Stimulated activated CD4-positive, alpha-beta T cell treated with anti-CD3 and anti-CD28 coated beads, Interleukin-2, amount 100 ng/mL, for 24 hours (primary cell): ENCODE measurements at places on chromosomes 12 and 14.

DNA sequence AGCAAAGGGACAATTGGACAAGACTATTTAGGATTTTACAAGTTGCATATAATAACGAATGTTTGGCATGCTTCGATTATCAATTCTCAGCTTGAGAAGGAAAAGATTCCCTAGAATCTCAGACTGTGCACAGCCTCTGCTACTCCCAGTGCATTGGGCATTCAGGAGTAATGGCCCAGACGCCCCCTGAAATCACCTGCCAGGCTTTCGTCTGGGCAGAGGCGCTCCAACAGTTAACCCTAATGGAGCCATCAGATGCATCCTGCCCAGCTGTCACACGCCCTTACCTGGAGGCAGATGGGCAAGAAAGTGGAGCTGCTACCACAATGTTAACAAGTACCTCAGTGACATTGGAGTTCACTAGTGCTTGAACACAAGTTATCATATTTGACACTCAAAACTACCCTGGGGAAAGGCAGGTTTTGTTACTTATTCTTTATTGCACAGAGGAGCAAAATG, 927 bp upstream of the LRP6 start:
- DNase-seq = no peak

- DNase-seq = no peak
Observed at GRCh38 chr12:11949738-11950411, 120.9 kb upstream of the BCL2L14 start.

- DNase-seq = no peak
Observed at GRCh38 chr12:39406262-39406661, 36.7 kb downstream of the KIF21A start.

GRCh38 chr14:50039734-50040400, 76.5 kb downstream of the VCPKMT start:
- peak; percentile 27 for DNase-seq

- DNase-seq = no peak
Observed at GRCh38 chr14:99035268-99035667, 236.7 kb downstream of the BCL11B start.

- no peak for DNase-seq
Observed at GRCh38 chr12:28993720-28994119, 155.4 kb upstream of the FAR2 start.

DNA sequence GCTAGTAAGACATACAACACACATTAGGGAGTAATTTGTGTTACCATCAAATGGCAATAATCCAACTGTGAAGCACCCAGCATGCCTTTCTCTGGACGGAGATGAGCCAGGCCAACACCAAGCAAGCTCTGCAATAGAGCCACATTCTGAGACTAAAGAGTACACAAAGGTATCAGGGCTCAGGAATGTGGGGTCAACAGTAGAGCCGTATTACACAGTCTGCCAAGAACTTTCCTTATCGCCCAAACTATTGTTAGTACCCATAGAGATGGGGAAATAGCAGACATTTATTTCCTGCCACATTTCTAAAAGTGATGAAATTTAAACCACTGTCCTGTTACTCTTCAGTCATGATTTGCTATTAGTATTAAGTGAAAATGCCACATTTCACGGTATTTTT, 113.7 kb downstream of the BMP4 start:
- no peak for DNase-seq

DNA sequence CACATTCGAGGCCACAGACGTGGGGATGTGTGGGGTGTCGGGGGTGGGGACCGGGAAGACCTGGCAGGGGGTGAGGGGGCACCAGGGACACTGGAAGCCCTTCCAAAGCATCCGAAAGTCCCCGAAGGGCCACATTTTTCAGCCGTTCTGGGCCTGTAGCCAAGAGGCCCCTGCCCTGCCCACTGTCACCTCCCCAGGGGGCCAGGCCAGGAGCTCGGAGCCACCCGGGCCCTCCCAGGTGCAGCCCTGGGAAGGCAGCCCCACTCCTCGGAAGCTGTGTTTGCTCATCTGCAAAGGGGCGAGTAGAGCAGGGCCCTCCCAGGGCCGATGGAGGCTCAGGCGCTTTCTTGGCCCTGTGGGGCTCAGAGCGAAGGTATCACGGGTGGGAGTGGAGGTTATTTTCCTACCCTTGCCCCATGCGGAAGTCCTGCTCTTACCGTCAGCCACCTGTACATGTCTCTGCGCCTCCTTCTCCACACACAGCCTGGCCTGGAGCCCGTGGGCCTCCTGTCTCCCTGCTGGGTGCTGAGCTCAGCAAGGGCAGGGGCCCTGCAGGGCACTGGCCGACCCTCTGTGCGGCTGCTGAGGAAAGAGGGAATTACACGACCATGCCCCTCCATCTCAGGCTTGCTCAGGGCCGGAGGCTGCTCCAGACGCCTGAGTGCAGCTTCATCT, 27.2 kb downstream of the NOC4L start:
- DNase-seq = no peak

- DNase-seq = no peak
Observed at GRCh38 chr12:132601171-132601883, 9.1 kb downstream of the LRCOL1 start.

DNA sequence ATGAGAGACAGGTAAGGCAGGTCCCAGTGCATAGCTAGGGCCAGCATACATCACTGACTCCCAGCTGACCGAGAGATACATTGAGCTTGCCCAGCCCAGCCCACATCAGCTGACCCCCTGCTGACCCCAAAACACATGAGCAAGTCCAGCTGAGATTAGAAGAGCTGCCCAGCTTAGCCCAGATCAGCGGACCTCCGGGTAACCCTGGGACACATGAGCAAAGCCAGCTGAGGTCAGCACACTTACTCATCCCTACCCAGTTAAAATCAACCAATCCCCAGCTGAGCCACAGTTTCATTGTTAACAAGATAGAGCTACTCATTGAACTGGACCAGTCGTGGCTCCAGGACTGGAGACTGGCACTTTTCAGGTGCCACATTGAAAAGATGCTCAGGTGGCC, 21.8 kb upstream of the FBXO34 start:
- no peak for DNase-seq

DNA sequence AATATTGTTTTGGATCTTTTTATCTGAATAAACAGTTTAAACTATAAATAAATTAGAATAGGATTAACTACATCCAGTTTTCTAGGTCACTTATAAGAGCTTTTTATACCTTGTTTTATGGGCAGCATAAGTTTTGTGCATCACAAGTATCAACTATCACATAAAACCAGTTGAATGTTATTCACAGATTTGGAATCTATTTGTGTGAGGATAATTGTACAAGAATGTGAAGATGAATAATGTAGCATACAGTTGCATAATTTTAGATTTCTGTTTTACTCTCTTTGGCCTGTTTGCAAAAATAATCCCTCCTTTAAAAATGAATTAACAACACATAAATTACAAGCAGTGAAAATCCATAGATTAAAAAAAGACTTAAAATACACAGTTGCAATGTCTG, 88.8 kb downstream of the SCFD1 start:
- no peak for DNase-seq

DNA sequence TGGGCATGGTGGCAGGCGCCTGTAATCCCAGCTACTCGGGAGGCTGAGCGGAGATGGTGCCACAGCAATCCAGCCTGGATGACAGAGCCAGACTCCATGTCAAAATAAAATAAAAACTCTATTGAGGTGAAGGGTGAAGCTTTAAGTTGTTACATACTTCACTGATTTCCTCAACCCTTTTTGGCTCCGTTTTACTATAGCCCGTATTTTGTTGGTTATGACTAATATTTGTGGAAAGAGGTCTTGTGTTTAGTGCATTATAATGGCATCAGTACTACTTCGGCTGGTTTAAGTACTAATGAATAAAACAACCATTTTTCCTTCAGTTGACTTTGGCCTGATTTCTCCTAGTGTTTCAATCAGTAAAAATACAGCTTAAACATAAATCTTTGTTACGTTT, 27.0 kb upstream of the SLC2A14 start:
- no peak for DNase-seq

GRCh38 chr14:51304438-51304837, 64.4 kb downstream of the TMX1 start:
- peak; percentile 37 for DNase-seq

GRCh38 chr14:75879031-75879430, 102.8 kb downstream of the TGFB3 start:
- no peak for DNase-seq

GRCh38 chr14:35189422-35189821, 67.1 kb downstream of the PRORP start:
- DNase-seq = no peak

DNA sequence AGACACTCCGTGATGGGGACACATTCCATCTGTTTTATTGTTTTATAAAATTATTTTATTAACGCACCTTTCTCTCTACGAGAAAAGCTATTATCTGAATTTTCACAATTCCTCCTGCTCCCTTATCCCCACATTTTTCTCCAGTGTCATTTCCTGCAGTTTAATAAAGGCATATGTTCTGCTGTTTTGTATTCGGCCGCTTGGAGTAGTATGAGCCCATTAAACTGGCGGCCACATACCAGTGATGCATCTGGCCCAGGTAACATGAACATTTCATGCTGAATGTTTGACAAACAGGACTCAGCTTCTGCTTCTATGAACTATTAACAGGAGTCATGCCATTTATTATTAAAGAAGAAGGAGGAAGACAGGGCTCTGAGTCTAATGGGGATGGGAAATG, 511.0 kb downstream of the TMEM121 start:
- DNase-seq = no peak
